ENCODE measurements at places on chromosomes 6 and 20.
A peak's percentile ranks its signal among the peaks of the same experiment; 100 is the strongest.

DNA sequence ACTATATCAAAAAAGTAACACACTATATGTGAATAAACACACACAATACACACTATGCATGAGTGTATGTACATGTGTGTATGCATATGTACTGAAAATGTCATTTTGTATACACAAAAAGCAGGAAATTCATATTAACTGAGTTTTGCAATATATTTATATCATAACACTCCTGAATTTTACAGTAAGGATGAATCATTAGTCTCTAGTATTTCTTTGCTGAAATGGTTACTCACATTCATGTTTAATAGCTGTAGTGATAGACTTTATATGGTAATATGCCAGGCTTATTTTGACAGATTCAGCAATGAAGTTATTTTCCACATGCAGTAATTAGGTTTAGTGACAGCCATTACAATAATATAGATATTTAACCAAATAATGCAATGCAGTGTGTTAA is 1216.2 kb upstream of the CITED2 start:
- no peak overlapping the region for H3K27ac ChIP-seq
- no peak overlapping the region for H3K4me3 ChIP-seq
- H3K36me3 ChIP-seq = no peaks in the 10 kb centered on the region
- no peaks in the 10 kb centered on the region for H3K27me3 ChIP-seq

DNA sequence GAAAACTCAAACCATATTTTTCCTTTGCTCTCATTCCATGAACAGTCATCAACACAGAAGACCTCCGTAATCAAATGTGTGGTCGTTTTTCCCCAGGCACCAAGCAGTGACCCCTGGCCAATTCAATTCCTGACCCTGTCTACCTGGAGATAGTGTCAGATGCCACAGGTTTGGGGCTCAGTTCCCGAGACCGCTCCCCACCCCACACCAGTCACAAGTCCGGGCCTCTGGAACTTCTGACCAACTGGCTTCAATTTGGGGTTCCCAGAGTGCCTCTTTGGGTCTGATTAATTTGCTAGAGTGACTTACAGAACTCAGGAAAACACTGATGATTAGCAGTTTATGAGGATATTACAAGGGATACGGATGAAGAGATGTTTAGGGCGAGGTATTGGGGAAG is 6.0 kb downstream of the IGF2R start:
- H3K4me3 ChIP-seq = no peak overlapping the region
- no peaks in the 10 kb centered on the region for H3K36me3 ChIP-seq
- H3K27me3 ChIP-seq = no peaks in the 10 kb centered on the region
- no peak for DNase-seq

- H3K4me3 ChIP-seq = peak overlapping the region; percentile 47
- H3K27me3 ChIP-seq = peaks cover 16% of the 10 kb centered on the region
- no peaks in the 10 kb centered on the region for H3K36me3 ChIP-seq
- no peak for DNase-seq
- H3K4me1 ChIP-seq = peaks cover 15% of the 10 kb centered on the region
Measured at GRCh38 chr6:105985098-105985815, 100.9 kb upstream of the PRDM1 start.

GRCh38 chr6:135323202-135323668 is 142.1 kb downstream of the MYB start:
- H3K4me3 ChIP-seq = no peak overlapping the region
- DNase-seq = peak; percentile 45
- H3K4me1 ChIP-seq = no peaks in the 10 kb centered on the region
- no peaks in the 10 kb centered on the region for H3K27me3 ChIP-seq
- H3K36me3 ChIP-seq = peaks cover 3% of the 10 kb centered on the region

DNA sequence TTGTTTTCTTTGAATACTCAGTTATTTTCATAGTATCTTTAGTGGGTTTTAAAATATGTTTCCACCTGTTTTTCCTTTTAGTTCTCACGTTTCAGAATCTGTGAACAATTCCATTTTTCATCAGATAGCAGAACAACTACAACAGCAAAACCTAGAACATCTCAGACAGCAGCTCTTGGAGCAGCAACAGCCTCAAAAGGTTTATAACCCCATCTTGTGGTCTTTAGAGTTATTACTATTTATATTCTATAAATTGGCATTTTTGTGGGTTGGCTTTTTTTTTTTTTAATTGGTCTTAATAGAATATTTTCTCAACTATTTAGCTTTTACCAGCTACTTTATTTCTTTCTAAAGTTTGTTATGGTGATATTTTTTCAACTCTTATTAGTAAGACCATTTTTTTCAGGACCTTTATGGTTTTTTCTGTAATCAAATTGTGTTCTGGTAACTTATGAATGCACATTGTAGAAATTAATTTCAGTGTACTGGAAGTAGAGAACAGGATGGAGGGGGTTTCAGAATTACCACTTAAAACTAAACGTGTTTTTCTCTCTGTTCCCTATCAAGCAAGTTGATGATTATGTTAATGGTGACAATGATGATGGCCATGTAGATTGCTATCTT is 72.2 kb downstream of the SCAF8 start:
- DNase-seq = peak; percentile 12
- no peaks in the 10 kb centered on the region for H3K27me3 ChIP-seq
- H3K36me3 ChIP-seq = peaks cover 29% of the 10 kb centered on the region
- H3K27ac ChIP-seq = no peak overlapping the region
- no peaks in the 10 kb centered on the region for H3K4me1 ChIP-seq
- no peak overlapping the region for H3K4me3 ChIP-seq

DNA sequence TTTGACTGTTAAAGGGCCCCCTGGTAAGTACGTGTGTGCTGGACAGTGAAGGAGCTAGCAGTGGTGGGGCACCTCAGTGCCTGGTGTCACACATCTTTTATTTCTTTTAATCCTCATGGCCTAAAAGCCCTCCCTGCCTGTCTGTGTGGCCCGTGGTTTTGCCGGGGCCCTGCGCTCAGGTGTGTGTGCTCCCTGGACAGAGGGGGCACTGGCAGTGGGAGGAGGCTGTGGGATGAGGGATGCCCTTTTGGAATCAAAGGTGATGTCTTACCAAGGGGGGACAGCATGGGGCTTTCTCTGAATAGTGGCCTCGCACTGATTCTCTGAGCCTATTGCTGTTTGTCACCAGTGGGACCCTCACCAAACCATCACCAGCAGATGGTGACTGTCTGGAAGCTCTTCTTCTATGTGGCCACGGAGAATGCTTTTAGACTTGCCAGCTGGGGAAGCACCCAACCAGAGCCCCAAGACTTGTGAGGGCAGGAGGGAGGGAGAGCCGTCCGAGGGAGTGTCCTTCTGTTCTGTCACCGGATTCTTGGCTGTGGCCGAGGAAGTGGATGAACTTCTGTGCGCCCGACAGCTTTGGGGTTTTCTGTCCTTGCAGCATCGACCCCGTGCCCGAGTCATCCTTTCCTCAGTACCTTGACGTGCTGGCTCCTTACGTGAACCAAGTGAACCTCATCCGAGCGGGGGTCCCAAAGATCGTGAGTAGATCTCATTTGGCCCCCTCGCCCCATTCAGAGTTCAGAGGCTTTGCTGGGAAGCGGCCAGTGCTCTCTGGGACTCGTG is 18.1 kb downstream of the PNLDC1 start:
- DNase-seq = no peak
- H3K4me1 ChIP-seq = no peaks in the 10 kb centered on the region
- no peak overlapping the region for H3K27ac ChIP-seq
- H3K36me3 ChIP-seq = no peaks in the 10 kb centered on the region
- peaks cover 2% of the 10 kb centered on the region for H3K27me3 ChIP-seq

GRCh38 chr6:130513770-130514169 is 148.0 kb downstream of the TMEM200A start:
- DNase-seq = peak; percentile 98
- no peaks in the 10 kb centered on the region for H3K27me3 ChIP-seq
- no peaks in the 10 kb centered on the region for H3K36me3 ChIP-seq
- no peak overlapping the region for H3K4me3 ChIP-seq
- H3K27ac ChIP-seq = no peak overlapping the region
- peaks cover 10% of the 10 kb centered on the region for H3K4me1 ChIP-seq

GRCh38 chr6:92810913-92811312 is 608.4 kb downstream of the EPHA7 start:
- DNase-seq = no peak
- H3K36me3 ChIP-seq = no peaks in the 10 kb centered on the region
- no peaks in the 10 kb centered on the region for H3K4me1 ChIP-seq
- H3K27ac ChIP-seq = no peak overlapping the region
- H3K27me3 ChIP-seq = no peaks in the 10 kb centered on the region

DNA sequence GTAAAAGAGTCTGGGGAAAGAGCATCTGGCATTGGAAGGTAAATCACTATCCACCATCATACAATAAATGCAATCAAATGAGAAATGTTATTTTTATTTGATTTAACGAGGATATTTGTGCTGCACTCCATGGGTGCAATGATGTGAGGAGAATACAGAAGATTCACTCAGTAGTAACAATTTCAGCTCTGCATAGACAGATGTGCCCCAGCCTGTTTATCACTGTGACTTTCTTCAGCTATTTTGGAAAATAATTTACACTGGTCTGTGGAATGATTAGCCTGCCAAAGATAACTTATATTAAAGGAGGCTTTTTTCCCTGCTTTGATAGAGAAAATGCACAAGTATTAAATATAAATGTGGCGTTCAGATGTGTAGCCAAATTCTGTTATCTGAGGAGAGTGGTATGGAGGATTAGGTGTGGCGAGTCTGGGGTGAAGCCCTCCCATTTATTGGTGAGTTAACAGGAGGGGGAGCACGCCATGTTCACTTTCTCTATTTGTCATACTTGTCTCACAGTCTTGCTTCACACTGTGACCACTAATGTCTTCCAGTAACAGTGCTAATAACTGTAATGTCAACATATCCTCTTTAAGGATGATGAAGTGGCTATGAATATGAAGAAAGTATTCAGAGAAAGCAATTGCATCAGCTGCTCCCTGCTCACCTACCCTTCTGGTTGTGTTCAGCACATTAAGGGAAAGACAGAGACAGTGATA is 645.6 kb downstream of the MMUT start:
- peak; percentile 27 for DNase-seq
- no peaks in the 10 kb centered on the region for H3K4me1 ChIP-seq
- H3K36me3 ChIP-seq = no peaks in the 10 kb centered on the region
- H3K27ac ChIP-seq = no peak overlapping the region
- H3K4me3 ChIP-seq = no peak overlapping the region

- no peak overlapping the region for H3K4me3 ChIP-seq
- no peak overlapping the region for H3K27ac ChIP-seq
- H3K27me3 ChIP-seq = no peaks in the 10 kb centered on the region
- no peaks in the 10 kb centered on the region for H3K4me1 ChIP-seq
- DNase-seq = no peak
Measured at GRCh38 chr6:13241364-13241763, 87.0 kb downstream of the TBC1D7 start.

GRCh38 chr20:40942006-40942405 is 86.6 kb upstream of the TOP1 start:
- H3K27ac ChIP-seq = no peak overlapping the region
- H3K27me3 ChIP-seq = no peaks in the 10 kb centered on the region
- H3K4me3 ChIP-seq = no peak overlapping the region

DNA sequence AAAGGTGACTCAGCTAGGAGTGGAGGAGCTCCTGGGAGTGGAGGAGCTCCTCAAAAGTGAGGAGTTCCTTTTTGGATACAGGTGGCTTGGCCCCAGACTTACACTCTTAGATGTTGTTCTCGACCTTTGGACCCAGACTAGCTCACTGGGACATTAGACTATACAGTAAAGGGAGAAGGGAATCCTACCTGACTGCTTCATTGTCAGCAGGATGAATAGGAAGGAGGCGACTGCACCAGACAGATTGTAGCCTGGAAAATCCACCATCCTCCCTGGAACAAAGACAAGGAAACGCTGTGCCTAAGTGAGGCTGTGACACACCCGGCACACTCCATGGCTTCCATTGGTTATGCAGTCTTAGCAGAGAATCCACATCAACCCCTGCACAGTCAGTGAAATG is at the start of gene BTNL2:
TSS of gene BTNL2 (minus strand) at position 325 of the 400 bp plus-strand sequence. CDS start at position 267, 58 bp downstream.
- peaks cover 26% of the 10 kb centered on the region for H3K27me3 ChIP-seq
- no peak within 1 kb of the TSS for H3K4me3 ChIP-seq
- no peak for DNase-seq
- no peaks in the 10 kb centered on the region for H3K4me1 ChIP-seq

GRCh38 chr6:125066964-125067363 is 86.6 kb upstream of the TPD52L1 start:
- peaks cover 8% of the 10 kb centered on the region for H3K36me3 ChIP-seq
- H3K27ac ChIP-seq = no peak overlapping the region
- no peak overlapping the region for H3K4me3 ChIP-seq
- no peaks in the 10 kb centered on the region for H3K27me3 ChIP-seq
- peaks cover 5% of the 10 kb centered on the region for H3K4me1 ChIP-seq

DNA sequence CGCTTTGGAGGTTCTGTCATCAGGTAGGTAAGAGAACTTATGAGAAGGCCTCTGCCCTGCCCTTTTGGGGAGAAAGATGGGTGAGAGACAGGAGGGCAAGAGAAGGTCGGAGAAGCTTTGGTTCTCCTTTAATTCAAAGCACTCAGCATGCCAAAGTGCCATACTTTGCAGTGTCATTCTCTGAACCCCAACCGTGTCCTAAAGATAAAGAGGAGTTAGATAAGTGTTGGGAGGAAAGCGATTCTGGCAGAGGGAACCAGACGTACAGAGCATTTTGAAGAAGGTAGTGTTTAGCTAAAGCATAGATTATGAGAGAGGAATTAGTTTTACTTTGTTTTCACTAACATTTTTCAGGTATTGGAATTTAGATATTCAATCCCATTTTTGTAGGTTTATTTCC is 40.3 kb downstream of the NKAIN2 start:
- no peaks in the 10 kb centered on the region for H3K27me3 ChIP-seq
- no peaks in the 10 kb centered on the region for H3K4me1 ChIP-seq
- DNase-seq = no peak

DNA sequence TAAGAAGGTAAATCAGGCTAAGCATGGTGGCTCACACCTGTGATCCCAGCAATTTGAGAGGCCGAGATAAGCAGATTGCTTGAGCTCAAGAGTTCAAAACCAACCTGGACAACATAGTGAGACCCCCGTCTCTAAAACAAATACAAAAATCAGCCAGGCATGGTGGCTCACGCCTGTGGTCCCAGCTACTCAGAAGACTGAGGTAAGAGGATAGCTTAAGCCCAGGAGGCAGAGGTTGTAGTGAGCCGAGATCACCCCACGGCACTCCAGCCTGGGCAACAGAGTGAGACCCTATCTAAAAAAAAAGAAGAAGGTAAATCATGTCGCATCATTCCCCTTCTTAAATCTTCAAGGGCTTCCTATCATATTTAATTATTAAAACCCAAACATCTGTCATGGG is 39.0 kb upstream of the PRND start:
- H3K4me3 ChIP-seq = no peak overlapping the region
- DNase-seq = no peak
- H3K27ac ChIP-seq = no peak overlapping the region
- H3K4me1 ChIP-seq = peaks cover 6% of the 10 kb centered on the region

DNA sequence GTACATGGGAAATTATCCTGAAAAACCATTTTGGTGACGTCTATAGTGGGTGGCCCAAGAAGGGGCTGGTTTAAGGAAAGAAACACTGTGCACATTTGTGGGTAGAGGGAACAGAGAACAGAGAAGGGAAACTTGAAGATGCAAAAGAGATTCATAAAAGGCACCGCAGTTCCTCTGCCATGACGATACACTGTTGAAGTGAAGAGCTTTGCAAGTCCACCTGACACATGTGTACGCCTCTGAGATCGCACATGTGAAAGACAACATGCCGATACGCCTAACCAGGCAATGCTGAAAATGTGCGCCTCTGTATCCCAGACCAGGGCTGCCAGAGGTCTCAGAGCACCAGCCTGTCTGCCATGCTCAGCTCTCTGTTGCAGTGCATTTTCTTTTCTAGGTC is 180.9 kb downstream of the KIF16B start:
- no peaks in the 10 kb centered on the region for H3K4me1 ChIP-seq
- H3K4me3 ChIP-seq = no peak overlapping the region
- no peaks in the 10 kb centered on the region for H3K36me3 ChIP-seq
- H3K27me3 ChIP-seq = no peaks in the 10 kb centered on the region

Data from astrocyte (in vitro differentiated cells and primary cell).